NCI-H2171 treated with DMSO at 0.1 percent for 48 hours (cell line): ENCODE measurements at places on chromosomes 1 and 21.

DNA sequence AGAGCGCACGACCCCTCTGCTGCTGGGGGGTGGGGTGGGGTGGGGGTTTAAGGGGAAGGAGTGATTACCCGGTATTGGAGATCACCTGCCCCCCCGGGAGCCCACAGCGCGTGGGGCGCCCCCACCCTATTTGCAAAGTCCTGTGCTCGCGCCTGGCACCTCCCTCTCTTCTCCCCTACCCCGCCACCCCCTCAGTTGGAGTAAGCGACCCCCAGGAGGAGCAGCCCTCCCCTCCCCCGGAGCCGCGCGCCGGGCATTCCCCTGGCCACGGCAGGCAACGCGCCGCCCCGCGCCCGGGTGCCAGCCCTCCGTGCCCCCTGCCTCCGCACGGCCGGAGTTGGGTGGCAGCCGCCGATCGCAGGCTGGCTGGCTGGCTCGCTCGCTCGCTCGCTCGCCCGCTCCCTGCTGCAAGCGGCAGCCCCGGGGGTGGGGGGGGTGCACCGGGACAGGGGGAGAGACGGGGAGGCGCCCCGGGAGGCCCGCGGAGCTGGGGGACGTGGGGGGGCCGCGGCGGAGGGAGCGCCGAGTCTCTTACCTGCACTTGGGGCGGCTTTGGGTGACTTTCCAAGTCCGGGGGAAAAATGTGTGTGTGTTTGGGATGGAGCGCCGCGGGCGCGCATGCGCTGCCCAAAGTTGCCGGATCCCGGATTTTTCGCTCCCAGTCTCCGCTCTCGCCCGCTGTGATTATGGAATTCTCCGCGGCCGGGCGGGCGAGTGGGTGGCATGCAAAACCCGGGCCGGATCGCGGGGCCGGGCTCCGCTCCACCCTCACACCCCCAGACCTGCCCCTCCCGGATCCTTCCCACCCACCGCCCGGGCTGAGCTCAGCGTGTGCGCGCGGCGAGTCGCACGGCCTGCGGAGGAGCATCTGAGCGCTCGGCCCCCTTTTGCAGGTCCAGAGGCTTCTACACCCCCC is at the start of gene CASZ1:
Gene CASZ1 (minus strand): TSS at position 618 of the 916 bp plus-strand sequence. CDS start 102,757 bp downstream, outside the sequence.
- peak; percentile 94 for DNase-seq

- no peak for DNase-seq
Measured at GRCh38 chr1:156898161-156898566, 4.6 kb downstream of the PEAR1 start.

DNA sequence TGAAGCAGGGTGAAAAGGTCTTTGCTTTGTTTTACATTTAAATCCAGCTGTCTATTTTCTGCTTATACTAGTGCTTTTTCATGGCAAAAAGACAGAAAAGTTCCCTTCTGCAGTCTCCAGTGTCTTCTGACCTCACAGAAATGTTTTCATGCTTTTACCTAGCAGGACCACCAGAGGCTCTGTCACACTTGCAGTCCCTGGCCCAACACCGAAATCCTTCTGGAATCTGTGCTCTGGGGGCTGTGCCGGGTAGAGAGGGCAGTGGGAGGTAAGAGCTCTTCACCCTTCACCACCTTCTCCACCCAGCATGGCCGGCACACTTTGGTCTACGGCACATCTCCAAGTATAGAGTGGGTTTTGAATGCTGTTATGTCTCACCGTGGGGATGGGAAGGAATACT is 20.8 kb downstream of the GNAT2 start:
- no peak for DNase-seq

DNA sequence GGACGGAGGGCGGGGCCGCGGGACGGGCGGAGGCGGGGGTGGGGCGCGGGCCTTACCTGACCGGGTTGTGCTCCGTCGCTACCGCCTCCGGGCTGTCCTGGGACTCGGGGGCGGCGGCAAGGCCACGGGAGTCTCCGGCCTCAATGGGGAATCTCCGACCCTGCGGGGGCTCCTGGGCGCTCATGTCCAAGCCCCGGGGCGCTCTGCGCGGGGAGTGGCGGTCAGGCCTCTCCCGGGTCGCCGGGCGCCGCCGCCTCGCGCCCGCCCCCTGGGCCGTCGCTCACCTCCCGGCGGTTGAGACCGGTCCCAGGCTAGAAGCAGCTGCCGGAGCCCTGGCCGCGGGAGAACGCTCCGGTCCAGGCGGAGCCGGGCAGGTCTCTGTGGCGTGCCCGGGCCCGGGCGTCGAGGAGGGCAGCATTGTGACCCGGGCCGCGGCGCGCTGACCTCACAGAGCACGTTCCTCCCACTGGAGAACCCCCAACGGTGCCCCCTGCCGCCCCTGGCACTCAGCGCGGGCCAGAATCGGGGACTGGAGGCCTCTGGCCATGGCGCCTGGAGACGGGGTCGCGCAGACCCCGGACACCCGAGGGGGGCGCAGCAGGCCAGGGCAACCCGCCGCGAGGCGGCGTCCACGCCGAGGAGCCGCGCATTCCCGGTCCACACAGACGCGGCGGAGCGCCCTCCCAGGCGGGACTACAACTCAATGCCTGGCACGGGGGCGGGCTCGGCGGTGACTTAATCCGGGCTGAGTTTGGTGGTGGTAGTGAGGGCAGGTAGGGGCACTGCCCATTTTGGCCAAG is 411 bp downstream of the FAM229A start:
- peak; percentile 35 for DNase-seq

- DNase-seq = no peak
Measured at GRCh38 chr1:31354283-31354682, 18.6 kb downstream of the FABP3 start.

DNA sequence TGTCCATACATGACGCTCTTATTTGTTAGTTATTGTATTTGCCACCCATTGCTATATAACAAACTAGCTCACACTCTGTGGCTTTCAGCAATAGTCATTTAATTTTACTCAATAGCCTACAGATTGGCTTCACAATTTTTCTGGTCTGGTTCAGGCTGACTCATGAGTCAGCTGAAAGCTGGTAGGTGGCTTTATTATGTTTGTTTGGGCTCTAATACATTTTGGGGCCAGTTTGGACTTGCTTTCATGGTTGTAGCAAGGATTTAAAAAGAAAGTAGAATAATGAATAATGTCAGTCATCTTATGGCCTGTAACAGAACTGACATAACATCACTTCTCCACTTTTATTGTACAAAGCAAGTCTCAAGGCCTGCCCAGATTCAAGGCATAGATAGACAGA is 338.7 kb downstream of the LRRIQ3 start:
- no peak for DNase-seq

GRCh38 chr1:28811766-28812668 is at the start of gene OPRD1:
TSS of gene OPRD1 (plus strand) at chr1:28812170. CDS start at chr1:28812384, 214 bp downstream.
- peak; percentile 13 for DNase-seq

GRCh38 chr1:60540141-60540540 is 466.6 kb upstream of the C1orf87 start:
- DNase-seq = no peak

- no peak for DNase-seq
Measured at GRCh38 chr1:51644533-51645197, 27.8 kb downstream of the OSBPL9 start.

- DNase-seq = no peak
Measured at GRCh38 chr1:19066248-19066873, 109.9 kb upstream of the IFFO2 start.

- DNase-seq = no peak
Measured at GRCh38 chr1:78226784-78227183, 181.0 kb downstream of the GIPC2 start.

DNA sequence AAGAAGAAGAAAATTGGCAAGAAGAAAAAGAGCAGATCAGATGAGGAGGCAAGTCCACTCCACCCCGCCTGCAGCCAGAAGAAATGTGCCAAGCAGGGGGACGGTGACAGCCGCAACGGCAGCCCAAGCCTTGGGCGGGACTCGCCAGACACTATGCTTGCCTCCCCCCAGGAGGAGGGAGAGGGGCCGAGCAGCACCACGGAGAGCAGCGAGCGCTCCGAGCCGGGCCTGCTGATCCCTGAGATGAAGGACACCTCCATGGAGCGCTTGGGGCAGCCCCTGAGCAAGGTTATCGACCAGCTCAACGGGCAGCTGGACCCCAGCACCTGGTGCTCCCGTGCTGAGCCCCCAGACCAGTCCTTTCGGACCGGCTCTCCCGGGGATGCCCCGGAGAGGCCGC is 9.0 kb upstream of the SLC25A34 start:
- DNase-seq = no peak

- DNase-seq = no peak
Measured at GRCh38 chr1:99228153-99228552, 36.1 kb upstream of the PLPPR4 start.

GRCh38 chr1:35807614-35808449 is at the start of gene AGO4:
TSS of gene AGO4 (plus strand) at chr1:35808016. CDS start at chr1:35808417, 401 bp downstream.
- DNase-seq = peak; percentile 33

DNA sequence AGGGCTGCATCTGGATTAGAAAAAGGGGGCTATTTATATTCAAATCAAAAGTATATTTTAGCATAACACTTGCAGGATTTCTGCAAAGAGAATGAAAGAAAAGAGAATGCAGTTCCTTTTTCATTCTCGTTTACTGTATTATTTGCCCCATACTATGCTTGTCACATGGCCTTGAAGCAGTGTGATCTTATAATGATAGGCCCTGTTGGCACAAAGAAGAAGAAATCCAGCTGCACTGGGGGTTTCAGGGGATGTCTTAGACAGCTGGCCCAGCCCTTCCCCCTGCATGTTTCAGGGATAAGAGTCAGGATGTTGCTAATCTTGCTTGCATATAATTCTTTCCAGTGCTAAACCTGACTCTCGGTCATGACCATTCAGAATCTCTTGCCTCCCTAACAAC is 369.5 kb downstream of the SEC16B start:
- no peak for DNase-seq

GRCh38 chr21:40809673-40810197 is 37.2 kb downstream of the DSCAM start:
- no peak for DNase-seq

DNA sequence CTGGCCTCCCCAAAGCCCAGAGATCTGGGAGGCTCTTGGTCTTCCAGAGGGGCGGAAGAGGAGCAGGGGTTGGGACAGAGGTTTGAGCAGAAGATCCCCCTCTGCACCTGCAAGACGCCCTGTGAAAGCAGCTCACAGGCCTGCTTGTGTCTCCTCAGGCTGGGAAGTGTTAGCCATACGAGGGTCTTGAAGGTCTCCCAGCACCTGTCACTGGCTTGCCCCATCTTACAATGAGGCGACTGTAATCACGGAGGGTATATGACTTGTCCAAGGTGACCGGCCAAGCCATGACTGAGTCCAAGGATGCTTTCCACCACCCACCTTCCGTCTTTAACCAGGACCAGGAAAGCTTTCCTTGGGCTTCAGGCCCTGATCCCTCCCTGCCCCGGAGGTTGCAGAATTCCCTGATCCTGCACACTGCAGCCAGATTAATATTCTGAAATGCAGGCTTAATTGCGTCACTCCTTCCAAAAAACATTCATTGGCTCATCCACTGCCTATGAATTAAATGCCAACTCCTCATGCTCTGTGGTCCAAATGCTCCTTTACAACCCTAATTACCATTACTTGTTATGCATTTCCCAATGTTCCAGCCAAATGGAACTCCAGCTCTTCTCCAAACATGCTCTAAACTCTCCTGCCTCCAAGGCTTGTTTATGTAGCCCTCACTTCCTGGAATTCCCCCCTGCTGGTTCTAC is 64.0 kb downstream of the DDX20 start:
- no peak for DNase-seq

DNA sequence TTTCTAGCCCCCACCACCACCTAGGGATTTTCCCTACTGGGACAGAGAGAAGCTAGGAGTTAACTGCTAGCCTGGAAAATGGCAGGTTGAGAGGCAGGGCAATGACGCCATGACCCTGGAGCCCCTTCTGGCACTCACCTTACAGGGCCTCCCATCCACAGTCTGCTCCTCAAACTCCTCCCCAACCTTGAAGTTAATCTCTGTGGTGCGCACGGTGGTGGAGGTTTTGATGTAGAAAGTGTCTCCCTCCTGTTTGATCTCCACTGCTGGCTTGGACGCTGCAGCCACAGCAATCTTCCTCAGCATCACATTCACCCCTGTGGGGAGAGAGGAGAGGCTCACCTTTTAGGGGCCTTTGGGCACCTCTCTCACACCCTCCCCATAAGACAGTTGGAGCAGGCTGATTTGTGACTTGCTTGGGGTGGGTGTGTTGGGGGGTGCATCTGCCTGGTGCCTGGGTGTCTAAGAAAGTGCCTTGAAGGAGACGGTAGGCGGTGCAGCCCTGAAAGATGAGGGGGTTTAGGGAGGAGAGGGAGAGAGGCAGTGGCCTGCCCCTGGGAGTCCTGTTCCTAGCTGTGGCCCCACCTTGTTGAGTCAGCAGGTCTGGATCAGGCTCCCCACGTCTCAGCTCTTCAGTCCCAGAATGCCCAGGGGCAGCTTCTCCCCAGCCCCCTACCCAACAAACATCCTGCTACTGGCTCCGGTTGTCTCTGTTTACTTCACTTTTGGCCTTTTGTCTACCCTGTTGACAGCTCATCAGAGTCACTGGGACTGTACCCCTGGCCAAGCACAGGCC is 4.4 kb downstream of the CRABP2 start:
- no peak for DNase-seq

GRCh38 chr1:184576822-184577221 is 177.8 kb downstream of the EDEM3 start:
- no peak for DNase-seq

DNA sequence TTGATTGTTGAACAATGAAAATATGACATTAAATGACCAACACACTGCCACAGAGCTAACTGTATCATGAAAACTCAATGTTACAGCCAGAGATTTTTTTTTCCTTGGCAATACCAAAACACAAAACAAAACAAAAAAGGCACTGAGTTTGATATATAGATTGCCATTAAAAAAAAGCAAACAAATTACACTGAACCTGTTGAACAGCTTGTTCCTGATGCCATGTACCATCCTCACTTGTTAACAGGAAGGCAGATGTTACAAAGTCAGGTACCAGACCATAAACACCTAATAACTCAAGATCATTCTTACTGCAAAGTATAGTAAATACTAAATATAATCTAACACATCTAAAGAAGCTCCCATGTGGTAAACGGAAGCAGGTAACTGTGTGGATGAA is 75.2 kb downstream of the ZNF644 start:
- no peak for DNase-seq

DNA sequence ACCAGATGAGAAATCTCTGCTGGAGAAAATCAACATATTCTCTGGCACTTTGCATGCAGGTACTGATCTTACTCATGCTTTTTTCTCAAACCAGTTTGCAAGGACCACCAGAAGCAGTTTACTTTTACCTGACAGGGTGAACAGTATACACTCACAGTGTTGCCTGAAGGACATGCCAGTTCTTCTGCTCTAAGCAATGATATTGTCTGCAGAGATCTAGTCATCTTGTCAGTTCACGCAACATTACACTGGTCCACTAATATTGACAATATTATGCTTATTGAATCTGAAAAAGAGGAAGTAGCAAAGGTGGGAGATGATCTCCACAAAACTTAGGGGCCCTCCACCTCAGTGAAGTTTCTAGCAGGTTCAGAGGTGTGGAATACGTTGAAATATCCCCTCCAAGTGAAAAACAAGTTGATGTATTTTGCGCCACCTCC is 3.8 kb upstream of the S100B start:
- DNase-seq = no peak

GRCh38 chr1:212951126-212951946 is 995 bp downstream of the VASH2 start:
- DNase-seq = no peak

DNA sequence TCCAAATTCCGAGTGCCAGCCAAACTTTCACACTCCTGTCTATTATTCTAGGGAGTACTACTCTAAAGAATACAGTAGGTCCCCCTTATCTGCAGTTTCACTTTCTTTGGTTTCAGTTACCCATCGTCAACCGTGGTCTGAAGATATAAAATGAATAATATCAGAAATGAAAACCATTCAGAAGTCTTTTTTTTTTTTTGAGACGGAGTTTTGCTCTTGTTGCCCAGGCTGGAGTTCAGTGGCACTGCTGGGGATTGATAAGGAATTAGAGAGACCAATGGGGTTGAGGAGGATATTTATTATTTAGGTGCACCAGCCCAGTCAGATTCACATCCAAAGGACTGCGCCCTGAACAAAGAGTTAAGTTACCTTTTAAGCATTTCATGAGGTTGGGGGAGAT is 52.9 kb upstream of the SRSF10 start:
- no peak for DNase-seq
